ENCODE measurements at places on chromosomes 3 and 15.

- DNase-seq = no peak
These were observed 14.9 kb downstream of the ATP11B start for GRCh38 chr3:182808041-182808770.

- DNase-seq = no peak
These were observed 30.1 kb downstream of the BDH1 start for GRCh38 chr3:197525706-197526105.

GRCh38 chr3:133038731-133039375, 662 bp downstream of the TMEM108 start:
- DNase-seq = no peak

DNA sequence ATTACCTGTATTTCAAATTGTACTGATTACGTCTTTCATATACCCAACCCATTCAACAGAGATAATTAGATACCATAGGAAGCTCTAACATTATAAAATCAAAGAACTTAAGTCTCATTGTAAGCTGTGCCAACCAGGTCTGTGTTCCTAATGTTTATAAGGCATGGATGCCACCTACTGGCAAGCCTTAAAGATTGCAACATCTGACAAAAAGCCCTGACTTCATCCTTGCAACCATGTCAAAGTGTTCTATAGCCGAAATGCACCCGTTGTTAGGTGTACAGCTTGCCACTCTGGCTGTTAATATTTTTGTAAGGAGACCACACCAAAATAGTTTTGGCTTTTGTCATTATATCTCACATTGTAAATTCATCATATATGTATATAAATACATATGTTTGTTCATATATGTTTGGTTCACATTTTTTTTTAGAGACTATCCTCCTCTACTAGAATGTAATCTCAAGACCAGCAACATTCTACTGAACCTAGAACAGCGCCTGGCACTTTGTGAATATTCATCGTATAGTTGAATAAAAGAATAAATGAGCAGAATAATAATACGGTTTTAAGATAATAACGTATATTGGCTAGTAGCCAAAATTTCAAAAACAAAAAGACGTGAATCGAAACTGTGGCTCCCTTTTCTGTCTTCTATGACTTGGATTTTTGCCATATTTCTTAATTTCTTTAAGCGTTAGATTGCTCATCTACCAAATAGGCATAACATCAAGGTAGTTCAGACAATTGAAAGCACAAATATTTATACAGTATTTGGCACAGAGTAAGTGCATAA, 258.1 kb downstream of the TBL1XR1 start:
- peak; percentile 18 for DNase-seq

- DNase-seq = no peak
These were observed 212.5 kb downstream of the FMN1 start for GRCh38 chr15:32982001-32982400.

DNA sequence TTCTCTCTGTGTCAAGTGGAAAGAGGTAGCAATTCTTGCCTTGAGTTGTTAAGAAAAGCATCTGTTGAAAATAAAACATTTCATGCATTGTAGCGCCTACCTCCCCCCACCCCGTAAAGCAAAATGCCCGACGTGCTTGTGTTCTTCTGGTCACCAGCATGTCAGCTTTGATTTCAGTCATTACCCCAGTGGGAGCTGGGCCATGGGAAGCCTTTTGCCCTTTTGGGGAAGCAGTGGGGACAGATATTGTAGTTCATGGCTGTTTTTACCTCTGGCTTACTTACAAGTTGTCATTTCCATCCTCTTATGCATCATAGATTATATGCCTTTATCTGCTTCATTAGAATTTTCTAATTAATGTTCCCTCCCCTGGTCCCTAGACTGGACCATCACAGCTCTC, 328.7 kb downstream of the RYR3 start:
- DNase-seq = no peak

GRCh38 chr3:18572809-18573208, 147.7 kb upstream of the SATB1 start:
- DNase-seq = no peak
